Activated gamma-delta T cell treated with Interleukin-2 at 50 U/mL for 16 hours (primary cell): ENCODE measurements at places on chromosomes 16 and 17.

- DNase-seq = no peak
Measured at GRCh38 chr17:72266112-72266775, 145.4 kb downstream of the SOX9 start.

- DNase-seq = no peak
Measured at GRCh38 chr16:2208772-2209171, 1.9 kb downstream of the BRICD5 start.

GRCh38 chr17:37802061-37802595 lies 57.3 kb upstream of the HNF1B start:
- no peak for DNase-seq

GRCh38 chr16:83818276-83818675 lies 10.5 kb downstream of the HSBP1 start:
- DNase-seq = no peak

DNA sequence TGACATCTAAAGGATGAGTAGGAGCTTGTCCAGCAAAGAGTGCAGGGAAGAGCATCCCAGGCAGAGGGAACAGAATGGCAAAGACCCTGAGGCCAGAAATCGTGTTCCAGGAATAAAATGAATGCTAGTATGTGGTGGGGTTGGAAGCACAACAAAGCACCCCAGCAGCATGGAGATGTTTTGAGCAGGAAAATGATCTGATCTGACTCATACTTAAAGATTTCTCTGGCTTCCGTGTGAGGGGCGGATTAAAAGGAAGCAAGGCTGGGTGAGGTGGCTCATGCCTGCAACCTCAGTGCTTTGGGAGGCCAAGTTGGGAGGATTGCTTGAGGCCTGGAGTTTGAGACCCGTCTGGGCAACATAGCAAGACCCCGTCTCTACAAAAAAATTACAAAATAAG lies 2.3 kb downstream of the SLC5A11 start:
- no peak for DNase-seq

DNA sequence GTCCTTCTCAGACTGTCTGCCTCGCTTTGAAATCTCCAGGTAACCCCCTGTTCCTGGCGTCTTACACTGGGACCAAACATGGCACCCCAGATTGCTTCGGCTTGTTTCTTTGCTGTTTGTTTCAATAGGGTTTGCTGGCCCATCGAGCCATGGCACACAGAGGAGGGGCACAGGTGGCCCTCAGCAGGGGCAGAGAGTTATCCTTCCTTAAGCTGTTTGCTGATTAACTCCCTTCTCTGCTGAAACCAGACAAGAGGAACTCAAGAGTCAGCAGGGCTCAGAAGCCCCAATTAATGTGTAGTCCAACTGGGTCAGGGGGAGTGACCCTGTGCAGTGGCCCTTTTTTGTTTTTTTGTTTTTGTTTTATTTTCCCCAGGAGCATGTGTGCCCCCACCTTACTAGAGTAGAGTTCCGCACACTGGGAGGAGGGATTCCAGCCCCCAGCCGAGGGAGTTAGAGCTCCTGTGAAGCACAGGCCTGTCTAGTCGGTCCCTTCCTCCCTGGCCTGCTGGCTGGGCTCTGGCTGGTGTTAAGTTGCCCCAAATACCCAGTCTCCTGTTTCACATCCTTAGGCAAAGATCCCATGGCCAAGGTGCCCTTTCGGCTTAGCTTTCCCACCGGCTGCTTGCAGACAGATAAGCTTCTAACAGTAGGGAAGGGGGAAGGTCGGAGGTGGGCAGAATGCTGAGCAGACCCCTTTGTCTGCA lies 39.3 kb downstream of the YPEL2 start:
- DNase-seq = no peak

- DNase-seq = no peak
Measured at GRCh38 chr16:87625241-87625797, 23.0 kb downstream of the JPH3 start.

- DNase-seq = no peak
Measured at GRCh38 chr17:5003214-5003867, 5.6 kb downstream of the KIF1C start.

GRCh38 chr17:75827308-75828075 lies 16.7 kb downstream of the UNC13D start:
- peak; percentile 74 for DNase-seq

GRCh38 chr17:78146881-78147280 lies 696 bp downstream of the C17orf99 start:
- no peak for DNase-seq

- no peak for DNase-seq
Measured at GRCh38 chr17:75099881-75100595, 9.7 kb upstream of the ARMC7 start.

DNA sequence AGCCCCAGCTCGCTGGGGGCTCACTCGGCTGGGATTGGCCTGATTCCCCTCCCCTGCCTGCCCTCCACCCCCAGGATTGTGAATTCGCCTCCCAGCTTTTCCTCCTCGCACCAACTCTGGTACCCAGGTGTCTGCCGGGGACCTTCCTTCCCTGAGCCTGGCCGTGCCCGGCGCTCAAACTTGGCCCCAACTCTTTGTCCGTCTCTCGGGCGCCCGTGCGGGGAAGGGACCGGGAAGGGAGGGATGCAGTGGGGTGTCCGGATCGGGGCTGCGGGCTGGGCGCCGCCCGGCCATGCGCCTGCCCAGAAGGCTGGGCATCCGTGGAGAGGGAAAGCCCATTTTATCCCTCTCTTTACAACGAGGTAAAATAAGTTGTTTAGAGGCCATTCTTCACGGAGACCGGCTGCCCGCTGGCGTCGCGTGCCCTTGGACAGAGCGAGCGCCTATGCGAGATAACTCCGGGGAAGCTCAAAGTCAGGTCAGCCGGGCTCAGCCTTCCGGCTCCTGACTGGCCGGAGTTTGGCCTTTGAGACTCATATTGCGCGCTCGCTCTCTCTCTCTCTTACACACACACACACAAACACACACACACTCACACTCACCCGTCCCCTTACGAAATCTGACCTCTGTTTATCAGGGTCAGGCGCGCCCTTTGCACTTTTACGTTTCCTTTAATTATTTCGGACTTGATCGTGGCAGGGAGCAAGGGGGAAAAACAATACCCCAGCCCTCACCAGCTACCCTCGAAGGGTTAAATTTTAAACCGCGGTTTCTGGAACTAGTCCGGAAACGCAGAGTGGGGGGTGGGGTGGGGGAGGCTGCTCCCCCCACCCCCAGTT lies 774 bp upstream of the MAF start:
- DNase-seq = peak; percentile 5

DNA sequence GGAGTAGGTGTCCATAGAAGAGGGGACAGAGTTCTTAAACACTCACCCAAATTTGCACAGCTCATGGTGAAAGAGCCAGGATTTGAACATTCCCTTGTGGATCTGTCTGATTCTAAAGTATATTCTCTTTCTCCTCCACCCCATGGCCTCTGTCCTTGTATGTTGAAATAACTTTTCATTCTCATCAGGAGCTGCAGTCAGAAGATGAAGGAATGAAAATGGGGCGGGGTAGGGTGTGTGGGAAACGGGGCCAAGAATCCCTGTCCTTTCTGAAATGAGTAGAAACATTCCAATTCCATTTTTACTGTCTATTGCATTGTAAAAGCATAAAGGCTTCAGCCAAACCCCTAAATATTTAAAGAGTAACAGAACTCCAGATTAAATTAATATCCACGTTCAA lies 42.8 kb downstream of the NOG start:
- no peak for DNase-seq

DNA sequence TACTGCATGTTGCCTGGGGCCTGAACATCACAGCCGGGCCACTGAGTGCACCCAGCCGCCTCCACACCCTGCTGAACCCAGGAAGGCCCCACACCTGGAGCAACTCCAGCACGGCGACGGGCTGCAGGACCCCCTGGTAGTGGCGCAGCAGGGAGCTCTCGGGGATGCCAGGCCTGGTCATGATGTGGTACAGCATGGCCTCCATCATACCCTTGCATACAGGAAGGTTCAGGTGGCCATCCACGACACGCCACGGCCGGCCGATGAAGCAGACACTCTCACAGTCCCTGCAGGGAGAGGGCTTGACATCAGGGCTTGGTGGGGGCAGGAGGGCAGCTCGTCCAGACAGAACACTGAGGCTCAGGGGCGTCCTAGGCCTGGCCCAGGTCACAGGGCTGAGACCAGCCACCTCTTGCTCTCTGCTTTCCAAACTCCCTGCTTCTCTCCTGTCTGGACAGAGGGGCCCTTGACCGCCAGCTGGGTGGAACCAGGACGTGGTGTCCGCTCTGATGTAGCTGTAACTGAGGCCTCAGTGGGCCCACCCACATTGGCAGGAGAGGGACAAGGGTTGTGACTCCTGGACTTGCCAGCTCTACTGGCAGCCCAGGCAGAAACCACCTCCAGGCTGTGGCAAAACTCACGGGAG lies 60.3 kb downstream of the IL21R start:
- DNase-seq = no peak

GRCh38 chr16:56558024-56558747 lies 6.7 kb upstream of the MT4 start:
- DNase-seq = no peak

- no peak for DNase-seq
Measured at GRCh38 chr16:24834459-24835335, 11.1 kb upstream of the SLC5A11 start.

GRCh38 chr17:4195306-4195705 lies 52.3 kb downstream of the CYB5D2 start:
- DNase-seq = no peak

- DNase-seq = no peak
Measured at GRCh38 chr16:17281052-17281451, 189.7 kb downstream of the XYLT1 start.
